ENCODE measurements at places on chromosomes 1 and 21.

DNA sequence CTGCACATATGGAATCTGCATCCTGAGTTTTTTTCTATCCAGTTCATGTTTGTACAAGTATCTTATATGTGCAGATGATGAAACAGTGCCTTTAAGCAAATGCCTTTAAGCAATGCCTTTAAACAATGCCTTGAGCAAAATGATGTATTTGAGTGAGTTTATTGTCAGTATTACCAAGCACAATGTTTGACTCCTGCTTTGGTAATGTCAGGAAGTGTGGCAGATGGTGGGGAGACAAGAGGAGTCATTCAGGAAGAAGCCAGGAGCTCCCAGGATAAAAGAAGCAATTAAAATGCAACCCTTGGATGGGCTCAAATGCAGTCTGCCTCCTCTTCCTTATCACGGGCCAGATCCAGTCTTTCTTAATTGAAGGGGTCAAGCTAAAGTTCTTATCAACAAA lies 108.7 kb upstream of the KCNJ15 start:
- no peak for DNase-seq

- DNase-seq = no peak
Measured at GRCh38 chr1:6342056-6342455, 51.5 kb downstream of the ACOT7 start.

DNA sequence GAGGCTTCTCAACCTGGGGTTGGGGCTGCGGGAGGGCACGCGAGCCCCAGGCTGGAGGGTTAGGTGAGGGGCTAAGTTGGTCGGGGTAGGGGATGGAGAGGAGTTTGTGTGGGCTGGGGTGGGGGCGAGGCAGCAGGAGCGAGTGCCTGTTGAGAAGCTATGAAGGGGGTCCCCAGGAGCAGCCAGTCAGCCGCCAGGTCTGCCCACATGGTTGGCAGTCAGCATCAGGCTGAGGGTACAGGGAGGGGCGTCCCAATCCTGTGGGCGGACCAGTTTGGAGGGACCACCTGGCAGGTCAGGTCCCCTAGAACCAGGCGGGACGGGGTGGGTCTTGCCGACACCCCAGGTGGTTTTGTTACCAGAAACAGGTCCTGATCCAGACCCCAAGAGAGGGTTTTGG lies 400 bp upstream of the TRIM17 start:
- DNase-seq = no peak

DNA sequence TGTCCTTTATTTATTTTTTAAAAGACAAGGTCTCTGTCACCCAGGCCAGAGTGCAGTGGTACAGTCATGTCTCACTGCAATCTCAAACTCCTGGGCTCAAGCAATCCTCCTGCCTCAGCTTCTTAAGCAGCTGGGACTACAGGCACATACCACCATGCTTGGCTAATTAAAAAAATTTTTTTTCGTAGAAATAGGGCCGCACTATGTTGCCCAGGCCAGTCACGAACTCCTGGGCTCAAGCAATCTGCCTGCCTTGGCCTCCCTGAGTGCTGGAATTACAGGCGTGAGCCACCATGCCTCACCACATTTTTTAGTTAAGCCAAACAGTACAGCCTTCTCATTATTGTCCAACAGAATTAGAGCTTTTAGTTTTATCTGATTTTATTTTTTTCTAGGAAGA lies 7.4 kb upstream of the ADAR start:
- DNase-seq = no peak

GRCh38 chr1:221693087-221693486 lies 48.8 kb downstream of the DUSP10 start:
- no peak for DNase-seq

DNA sequence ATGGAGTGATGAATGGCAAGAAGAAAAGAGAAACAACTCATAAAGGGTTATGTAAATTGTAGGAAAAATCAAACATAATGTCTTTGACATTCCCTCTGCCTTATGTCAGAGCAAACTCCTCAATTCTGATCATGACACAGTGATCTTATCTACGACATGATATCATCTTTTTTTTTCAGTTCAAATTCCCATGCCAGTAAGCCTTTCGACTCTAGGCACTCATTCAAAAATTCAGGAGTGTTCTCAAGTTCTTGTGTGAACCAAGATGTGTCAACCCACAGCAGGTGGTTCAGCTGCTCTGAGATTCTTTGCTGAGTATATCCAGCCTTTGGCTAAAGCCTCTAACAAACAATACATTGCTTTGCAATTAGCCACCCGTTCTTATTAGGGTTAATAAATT lies 97.1 kb upstream of the ESRRG start:
- DNase-seq = no peak

DNA sequence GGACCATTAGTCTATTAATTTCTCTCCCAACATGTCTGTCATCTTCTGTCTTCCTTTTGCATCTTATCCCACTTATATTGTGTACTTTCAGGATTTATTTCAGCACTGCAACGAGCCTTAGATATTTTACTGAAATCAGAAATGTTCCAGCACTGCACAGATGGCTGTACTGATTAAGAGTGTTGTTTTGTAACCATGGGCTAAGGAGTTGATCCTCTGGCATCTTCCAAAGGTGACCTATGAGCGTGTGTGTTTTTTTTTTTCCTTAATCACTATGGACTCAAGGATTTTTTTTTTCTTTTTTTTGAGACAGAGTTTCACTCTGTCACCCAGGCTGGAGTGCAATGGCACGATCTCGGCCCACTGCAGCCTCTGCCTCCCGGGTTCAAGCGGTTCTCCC lies 7.1 kb upstream of the DDX59 start:
- no peak for DNase-seq

DNA sequence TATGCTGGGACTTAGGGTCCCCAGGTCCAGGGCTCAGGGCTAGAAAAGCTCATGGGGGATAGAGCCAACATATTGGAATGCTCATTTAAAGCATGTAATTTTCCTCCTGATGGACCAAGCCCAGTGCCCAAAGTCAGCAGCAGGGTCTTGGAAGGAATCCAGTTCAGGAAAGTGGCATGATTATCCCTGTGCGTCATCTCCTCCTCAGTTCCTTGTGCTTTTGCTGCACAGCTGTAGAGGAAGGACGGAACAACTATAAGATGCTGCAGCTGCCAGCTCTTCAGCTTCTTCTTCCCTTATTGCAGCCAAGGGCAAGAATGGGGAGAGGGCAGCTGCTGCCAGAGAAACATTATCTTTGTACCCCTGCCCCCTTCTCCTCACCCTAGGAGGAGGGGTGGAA lies 58.4 kb downstream of the OVGP1 start:
- DNase-seq = no peak

- no peak for DNase-seq
Measured at GRCh38 chr1:11957897-11958296, 22.3 kb upstream of the MFN2 start.

DNA sequence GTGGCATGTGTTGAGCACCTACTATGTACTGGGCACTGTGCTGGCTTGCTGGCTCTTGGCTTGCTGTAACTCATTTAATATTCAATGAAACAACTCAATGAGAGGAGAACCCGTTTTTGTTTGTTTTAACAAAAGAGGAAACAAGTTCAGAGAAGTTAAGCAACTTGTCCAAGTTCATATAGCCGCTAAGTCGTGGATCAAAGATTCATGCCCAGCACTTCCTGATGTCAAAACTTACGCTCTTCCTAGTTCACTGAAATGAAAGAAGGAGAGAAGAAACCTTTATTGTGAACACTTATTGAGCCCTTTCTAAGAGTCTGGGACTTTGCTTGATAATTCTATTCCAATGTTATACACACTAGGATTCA lies 475.9 kb downstream of the PTPRU start:
- DNase-seq = no peak

GRCh38 chr1:32937061-32937460 lies 27.5 kb downstream of the RNF19B start:
- no peak for DNase-seq

- DNase-seq = no peak
Measured at GRCh38 chr1:155209312-155209721, 822 bp downstream of the MTX1 start.

DNA sequence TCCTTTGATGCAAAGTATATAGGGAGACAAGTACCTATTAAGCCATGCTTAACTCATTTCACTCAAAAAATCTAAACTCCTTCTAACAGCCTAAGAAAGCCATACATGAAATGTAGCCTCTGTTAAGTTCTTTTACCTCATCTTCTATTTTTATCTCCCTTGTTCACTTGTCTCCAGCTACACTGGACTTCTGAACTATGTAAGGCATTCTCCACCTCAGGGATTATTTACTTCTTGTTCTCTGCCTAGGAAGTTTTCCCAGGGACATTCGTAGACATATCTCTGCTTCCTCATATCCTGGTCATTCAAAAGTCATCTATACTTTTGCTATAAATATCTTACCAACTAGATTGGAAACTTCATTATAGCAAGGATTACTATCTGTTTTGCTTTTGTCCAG lies 96.9 kb downstream of the COP1 start:
- DNase-seq = no peak

GRCh38 chr1:16443975-16444770 lies 3.6 kb downstream of the NECAP2 start:
- DNase-seq = no peak

DNA sequence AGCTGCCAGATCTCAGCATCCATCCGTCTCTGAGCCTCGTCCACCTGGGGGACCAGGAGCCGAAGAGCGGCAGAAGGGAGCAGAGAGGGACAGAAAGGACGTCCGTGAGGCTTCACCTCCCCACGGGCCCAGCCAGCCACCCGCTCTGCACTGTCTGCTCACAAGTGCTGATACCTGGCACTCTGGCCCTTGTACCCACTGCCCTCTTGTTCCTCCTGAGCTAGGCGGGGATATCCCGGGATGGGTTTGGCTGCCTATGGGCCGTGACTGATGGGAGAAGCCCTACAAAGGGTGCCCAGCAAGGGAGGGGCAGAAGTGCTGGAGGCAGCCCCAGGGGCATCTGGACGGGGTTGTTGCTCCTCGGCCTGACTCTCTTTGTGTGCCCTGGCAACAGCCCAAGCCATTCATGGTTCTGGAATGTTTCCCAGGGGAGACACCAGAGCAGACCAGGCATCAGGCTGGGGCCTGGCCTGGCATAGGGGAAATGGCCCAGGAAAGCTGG lies 57.6 kb downstream of the LDLRAD2 start:
- DNase-seq = no peak

DNA sequence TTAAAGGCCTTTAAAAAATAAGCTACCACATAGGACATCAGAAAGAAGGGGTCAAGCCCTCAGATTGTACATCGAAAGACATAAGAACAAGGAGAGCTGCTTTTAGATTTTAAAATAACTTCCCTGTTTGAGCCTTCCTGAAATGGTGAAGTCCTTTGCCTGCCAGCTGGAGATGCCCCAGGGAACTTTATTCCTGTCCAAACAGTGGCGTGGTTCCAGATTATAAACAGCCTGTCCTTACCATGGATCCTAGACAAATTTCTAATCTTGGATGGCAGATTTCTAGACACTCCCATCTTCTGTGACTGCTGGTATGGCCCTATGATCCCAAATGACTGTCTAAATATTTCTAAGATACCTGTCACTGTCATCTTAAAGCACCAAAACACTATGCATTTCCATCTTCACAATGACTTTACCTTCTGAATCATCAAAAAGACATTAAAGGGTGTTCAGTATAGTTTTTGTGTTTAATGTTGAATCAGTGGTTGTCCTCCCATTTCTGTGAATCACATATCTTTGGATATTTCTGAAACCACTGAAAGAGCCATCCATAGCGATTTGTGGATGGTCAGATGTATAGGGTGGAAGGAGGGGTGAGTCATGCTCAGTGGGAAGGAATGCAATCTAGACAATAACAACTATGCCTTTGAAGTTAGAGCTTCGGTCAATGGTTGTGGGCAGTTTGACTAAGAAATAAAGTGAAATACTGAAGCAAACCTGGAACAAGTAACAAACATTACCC lies 23.2 kb downstream of the ILDR2 start:
- DNase-seq = no peak

DNA sequence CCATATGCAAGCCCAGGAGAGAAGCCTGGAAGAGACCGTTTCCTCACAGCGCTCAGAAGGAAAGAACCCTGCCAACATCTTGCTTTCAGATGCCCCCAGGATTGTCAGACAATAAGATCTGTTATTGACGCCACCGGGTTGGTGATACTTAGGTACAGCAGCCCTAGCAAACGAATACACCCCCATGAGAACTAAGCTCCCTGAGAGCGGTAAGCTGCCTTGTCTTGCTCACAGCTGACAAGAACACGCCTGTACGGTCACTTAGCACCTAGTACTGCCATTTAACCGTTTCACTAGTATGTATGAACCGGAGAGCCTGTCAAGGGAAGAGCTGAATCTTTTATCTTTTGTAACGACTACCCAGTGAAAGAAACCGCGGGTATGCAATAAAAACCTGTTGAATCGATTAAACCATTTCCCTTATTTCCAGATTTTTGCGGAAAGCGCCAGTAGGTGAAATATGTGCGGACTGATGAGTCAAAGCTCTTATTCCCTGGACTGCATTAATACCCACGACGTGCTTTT lies 619 bp upstream of the ZBTB8B start:
- DNase-seq = peak; percentile 48
